ENCODE measurements at places on chromosomes 3 and 15. TPM values are rescaled to one million over a fixed set of nuclear protein-coding genes. Genes with fewer than 3 reads are reported as not detected.
A peak's percentile ranks its signal among the peaks of the same experiment; 100 is the strongest.

GRCh38 chr15:89566181-89566580, 9.1 kb upstream of the TICRR start:
- no peaks in the 10 kb centered on the region for H3K36me3 ChIP-seq
- H3K4me1 ChIP-seq, result no peaks in the 10 kb centered on the region
- no peak overlapping the region for H3K27ac ChIP-seq
- no peak overlapping the region for H3K4me3 ChIP-seq
- no peak for DNase-seq

The FNDC3B gene
- total RNA-seq, result 44.4 TPM

GRCh38 chr3:140403079-140403478, 274.8 kb upstream of the TRIM42 start:
- no peaks in the 10 kb centered on the region for H3K4me1 ChIP-seq
- no peaks in the 10 kb centered on the region for H3K36me3 ChIP-seq
- DNase-seq, result no peak
- H3K4me3 ChIP-seq, result no peak overlapping the region
- H3K27me3 ChIP-seq, result no peaks in the 10 kb centered on the region
- no peak overlapping the region for H3K27ac ChIP-seq

DNA sequence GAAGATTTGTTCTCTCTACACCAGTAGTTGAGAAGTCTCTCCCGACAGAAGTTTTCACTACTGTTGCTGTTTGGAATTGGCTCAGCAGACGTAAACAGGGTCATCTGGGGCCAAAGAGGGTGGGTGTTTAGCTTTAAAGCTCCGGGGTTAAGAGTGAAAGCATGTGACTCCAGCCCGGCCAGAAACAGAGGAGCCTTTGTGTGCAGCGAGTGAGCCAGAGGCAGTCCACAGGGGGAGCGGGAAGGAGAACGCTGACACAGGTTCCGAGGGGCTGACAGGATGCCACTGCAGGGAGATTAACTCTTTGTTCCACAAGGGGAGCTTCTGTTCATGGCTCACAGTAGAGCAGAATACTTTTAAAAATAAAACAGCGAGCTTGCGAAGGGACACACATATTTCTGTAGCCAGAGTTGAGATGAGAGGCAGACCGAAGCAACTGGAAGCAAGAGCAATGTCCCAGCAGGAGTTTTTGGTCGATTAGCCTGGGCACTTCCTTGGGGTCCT, 26.9 kb downstream of the BMF start:
- no peaks in the 10 kb centered on the region for H3K36me3 ChIP-seq
- H3K4me3 ChIP-seq, result peak overlapping the region; percentile 42
- no peak overlapping the region for H3K27ac ChIP-seq
- H3K4me1 ChIP-seq, result peaks cover 8% of the 10 kb centered on the region
- H3K27me3 ChIP-seq, result peaks cover 12% of the 10 kb centered on the region
- no peak for DNase-seq

DNA sequence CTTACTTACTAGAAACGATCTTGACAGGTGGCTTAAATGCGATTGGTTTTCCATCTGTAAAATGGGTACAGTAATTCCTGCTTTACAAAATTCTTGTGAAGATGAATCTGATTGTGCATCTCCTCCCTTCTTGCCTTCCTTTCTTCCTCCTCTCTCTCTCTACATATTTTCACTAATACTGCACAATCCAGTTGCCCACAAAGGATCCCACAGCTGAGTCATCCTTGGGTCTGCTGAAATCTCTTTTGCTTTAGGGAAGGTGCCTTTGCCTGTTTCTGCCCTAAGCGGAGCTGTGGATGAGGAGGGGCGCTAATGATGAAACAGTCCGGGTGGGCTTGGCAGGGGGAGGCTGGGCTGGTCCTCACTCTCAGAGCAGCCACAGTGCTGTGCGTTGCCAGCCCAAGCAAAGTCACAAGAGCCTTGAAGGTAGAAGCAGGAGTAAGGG, 46.1 kb downstream of the AMOTL2 start:
- no peaks in the 10 kb centered on the region for H3K36me3 ChIP-seq
- DNase-seq, result no peak
- H3K4me1 ChIP-seq, result peaks cover 16% of the 10 kb centered on the region

DNA sequence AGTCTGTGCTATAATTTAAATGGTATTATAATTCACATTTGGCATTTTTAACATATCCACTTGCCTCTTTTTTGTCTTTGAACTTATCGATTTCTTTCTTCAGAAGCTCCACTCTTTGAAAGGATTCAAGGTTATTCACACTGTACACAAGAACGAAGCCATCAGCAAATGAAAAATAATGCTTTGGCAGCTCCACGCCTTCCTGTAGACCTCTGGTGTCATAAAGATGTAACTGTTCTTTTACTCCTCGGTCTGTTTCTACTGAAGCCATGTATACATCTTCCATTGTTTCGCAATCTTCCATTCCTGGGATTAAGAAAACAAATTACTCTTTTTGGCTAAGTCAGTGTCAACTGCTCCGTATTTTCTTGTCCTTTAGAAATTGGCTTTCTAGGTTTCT, 16.0 kb downstream of the NKIRAS1 start:
- peaks cover 32% of the 10 kb centered on the region for H3K36me3 ChIP-seq
- no peaks in the 10 kb centered on the region for H3K4me1 ChIP-seq
- no peak overlapping the region for H3K4me3 ChIP-seq
- no peak for DNase-seq
- H3K27me3 ChIP-seq, result no peaks in the 10 kb centered on the region

DNA sequence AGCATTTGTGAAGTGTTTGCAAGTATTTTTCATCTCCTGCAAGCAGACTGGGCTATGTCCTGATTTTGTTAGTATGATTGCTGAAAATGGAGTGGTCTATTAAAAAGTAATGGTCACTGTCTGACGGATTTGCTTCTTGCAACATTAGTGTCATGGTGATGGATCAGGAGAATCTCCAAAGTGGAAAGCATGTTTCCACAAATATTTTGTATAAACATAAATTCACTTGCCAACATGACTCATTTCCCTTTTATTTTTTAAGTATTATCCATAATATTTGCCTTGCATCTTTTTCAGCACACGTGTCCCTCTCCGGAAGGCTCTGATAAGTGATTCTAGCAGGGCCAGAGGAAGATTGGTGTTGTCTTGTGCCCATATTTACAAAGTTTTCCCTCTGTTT, 27.4 kb upstream of the CACNA2D3 start:
- H3K27ac ChIP-seq, result no peak overlapping the region
- H3K4me1 ChIP-seq, result no peaks in the 10 kb centered on the region

DNA sequence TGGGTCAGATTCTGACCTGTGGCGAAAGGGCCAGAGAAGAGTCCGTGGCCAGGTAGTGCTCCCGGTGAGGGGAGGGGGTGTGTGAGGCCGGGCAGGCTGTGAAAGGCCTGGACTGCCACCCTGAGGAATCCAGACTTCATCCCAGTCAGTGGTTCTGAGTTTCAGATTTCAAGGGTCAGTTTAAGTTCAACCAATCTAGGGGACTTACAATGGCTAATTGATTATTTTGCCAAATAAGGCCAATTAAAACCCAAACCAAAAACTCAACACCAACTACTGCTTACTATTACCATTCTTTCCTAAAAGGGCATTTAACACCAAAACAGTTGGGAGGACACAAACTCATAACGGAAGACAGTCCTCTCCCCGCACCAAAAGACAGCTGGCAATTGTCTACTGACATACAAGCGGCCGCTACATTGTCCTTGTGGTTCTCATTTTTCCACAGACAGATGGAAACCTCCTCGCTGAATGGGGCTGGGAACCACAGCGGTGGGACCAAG, 30.5 kb downstream of the TMEM44 start:
- no peaks in the 10 kb centered on the region for H3K36me3 ChIP-seq
- H3K4me1 ChIP-seq, result no peaks in the 10 kb centered on the region
- no peak overlapping the region for H3K4me3 ChIP-seq
- H3K27ac ChIP-seq, result no peak overlapping the region
- H3K27me3 ChIP-seq, result no peaks in the 10 kb centered on the region

The ZNF710 gene
- 26.2 TPM for total RNA-seq

- H3K36me3 ChIP-seq, result no peaks in the 10 kb centered on the region
- no peak for DNase-seq
- no peak overlapping the region for H3K27ac ChIP-seq
- no peaks in the 10 kb centered on the region for H3K4me1 ChIP-seq
- no peaks in the 10 kb centered on the region for H3K27me3 ChIP-seq
These were observed 32.6 kb upstream of the NANOGP8 start for GRCh38 chr15:35117543-35118265.

GRCh38 chr3:46539443-46540005, 26.6 kb downstream of the LRRC2 start:
- H3K4me3 ChIP-seq, result no peak overlapping the region
- H3K36me3 ChIP-seq, result no peaks in the 10 kb centered on the region
- peaks cover 1% of the 10 kb centered on the region for H3K4me1 ChIP-seq
- no peak overlapping the region for H3K27ac ChIP-seq
- H3K27me3 ChIP-seq, result no peaks in the 10 kb centered on the region
- no peak for DNase-seq

The IL17RB gene
- total RNA-seq, result 7.0 TPM

The ITGB5 gene
- 251 TPM for total RNA-seq

The STARD9 gene
- 6.0 TPM for total RNA-seq

The OCA2 gene
- total RNA-seq, result 0.20 TPM

The SOX14 gene
- 0.21 TPM for total RNA-seq

The TMEM212 gene
- total RNA-seq, result not detected

DNA sequence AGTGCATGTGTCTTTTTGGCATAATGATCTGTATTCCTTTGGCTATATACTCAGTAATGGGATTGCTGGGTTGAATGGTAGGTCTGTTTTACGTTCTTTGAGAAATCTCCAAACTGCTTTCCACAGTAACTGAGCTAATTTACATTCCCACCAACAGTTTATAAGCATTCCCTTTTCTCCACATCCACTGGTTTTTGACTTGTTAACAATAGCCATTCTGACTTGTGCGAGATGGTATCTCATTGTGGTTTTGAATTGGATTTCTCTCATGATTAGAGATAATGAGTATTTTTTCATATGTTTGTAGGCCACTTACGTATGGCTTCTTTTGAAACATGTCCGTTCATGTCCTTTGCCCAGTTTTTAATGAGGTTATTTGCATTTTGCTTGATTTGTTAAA, 117.7 kb downstream of the CHCHD4 start:
- no peak for DNase-seq
- no peaks in the 10 kb centered on the region for H3K36me3 ChIP-seq
- no peaks in the 10 kb centered on the region for H3K27me3 ChIP-seq
- H3K27ac ChIP-seq, result no peak overlapping the region
- no peaks in the 10 kb centered on the region for H3K4me1 ChIP-seq
- H3K4me3 ChIP-seq, result no peak overlapping the region

GRCh38 chr3:81952141-81952540, 190.7 kb upstream of the GBE1 start:
- no peak overlapping the region for H3K4me3 ChIP-seq
- H3K27ac ChIP-seq, result no peak overlapping the region
- no peaks in the 10 kb centered on the region for H3K36me3 ChIP-seq
- H3K27me3 ChIP-seq, result no peaks in the 10 kb centered on the region
- no peak for DNase-seq

DNA sequence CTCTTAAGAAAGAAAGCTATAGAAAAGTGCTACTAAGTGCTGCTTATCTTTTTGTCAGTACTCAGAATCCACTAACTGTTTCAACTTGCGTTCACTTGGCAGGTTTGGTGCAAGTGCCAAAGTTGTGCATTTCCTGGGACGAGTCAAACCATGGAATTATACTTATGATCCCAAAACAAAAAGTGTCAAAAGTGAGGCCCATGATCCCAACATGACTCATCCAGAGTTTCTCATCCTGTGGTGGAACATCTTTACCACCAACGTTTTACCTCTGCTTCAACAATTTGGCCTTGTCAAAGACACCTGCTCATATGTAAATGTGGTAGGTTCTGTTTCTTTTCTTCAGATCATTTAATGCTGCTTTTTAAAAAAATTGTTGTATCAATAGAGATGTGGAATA, 32.6 kb downstream of the GYG1 start:
- no peak for DNase-seq
- H3K27me3 ChIP-seq, result no peaks in the 10 kb centered on the region
- H3K4me1 ChIP-seq, result peaks cover 13% of the 10 kb centered on the region
- no peak overlapping the region for H3K27ac ChIP-seq
- no peaks in the 10 kb centered on the region for H3K36me3 ChIP-seq

The ISL2 gene
- total RNA-seq, result 0.99 TPM

DNA sequence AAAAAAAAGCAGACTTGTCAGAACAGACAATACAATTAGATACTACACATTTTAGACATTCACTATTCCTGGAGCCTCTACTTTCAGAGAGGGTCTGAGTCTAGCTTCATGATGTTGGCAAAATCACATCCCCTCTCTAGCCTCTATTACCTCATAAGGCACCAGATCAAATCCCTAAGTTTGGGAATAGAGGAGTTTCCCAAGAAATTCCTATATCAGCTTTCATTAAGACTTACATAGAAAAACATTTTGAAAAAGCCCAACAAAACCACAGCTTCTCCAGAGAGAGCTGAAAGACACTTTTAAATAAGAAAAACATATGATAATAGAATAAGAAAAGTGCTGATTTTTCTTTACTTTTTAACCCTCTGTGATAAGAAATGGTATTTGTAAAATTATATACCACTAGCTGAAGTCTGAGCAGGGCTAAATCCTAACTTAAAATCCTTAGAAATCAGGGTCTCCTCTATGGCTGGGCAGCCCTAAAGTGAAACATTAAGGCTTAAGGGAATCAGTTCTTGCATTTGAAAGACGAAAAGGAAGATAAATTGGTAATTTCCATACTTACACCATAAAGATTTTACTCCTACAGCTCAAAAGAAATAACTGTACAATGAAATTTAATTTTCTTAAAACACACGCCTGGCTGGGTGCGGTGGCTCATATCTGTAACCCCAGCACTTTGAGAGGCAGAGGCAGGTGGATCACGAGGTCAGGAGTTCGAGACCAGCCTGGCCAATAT, 4.3 kb downstream of the TBC1D2B start:
- no peak overlapping the region for H3K4me3 ChIP-seq
- no peak for DNase-seq
- no peaks in the 10 kb centered on the region for H3K27me3 ChIP-seq
- H3K36me3 ChIP-seq, result no peaks in the 10 kb centered on the region
- no peak overlapping the region for H3K27ac ChIP-seq

DNA sequence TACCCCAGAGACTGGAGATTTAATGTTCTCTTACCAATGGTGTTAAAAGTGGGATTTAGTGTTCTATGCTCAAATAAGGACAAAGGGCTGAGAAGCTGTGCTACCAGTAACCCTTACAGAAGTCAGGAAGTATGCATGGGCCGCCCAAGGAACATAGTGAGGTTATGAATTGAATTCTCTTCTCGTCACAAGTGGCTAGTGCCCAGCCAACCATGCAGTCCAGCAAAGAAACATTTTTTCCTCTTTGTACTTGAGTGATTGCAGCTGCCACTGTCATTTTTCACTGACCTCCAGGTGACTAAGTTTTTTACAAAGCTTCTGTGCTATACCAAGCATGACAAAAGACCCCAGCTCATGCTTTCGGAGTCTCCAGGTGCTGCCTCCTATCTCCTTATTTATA, 110.6 kb upstream of the DCBLD2 start:
- no peaks in the 10 kb centered on the region for H3K4me1 ChIP-seq
- DNase-seq, result no peak
- H3K27me3 ChIP-seq, result no peaks in the 10 kb centered on the region

- no peaks in the 10 kb centered on the region for H3K36me3 ChIP-seq
- H3K4me1 ChIP-seq, result peaks cover 14% of the 10 kb centered on the region
- no peak overlapping the region for H3K27ac ChIP-seq
- no peak for DNase-seq
These were observed 73.7 kb downstream of the CCNL1 start for GRCh38 chr3:157086060-157086750.
